ENCODE measurements at places on chromosomes 11 and 22.
A peak's percentile ranks its signal among the peaks of the same experiment; 100 is the strongest.

GRCh38 chr22:24325105-24325757 lies 54.6 kb downstream of the SPECC1L start:
- no peak for DNase-seq

- DNase-seq, result no peak
Observed at GRCh38 chr22:25448435-25449051, 115.9 kb upstream of the GRK3 start.

GRCh38 chr11:114280696-114281095 lies 15.5 kb upstream of the NNMT start:
- no peak for DNase-seq

DNA sequence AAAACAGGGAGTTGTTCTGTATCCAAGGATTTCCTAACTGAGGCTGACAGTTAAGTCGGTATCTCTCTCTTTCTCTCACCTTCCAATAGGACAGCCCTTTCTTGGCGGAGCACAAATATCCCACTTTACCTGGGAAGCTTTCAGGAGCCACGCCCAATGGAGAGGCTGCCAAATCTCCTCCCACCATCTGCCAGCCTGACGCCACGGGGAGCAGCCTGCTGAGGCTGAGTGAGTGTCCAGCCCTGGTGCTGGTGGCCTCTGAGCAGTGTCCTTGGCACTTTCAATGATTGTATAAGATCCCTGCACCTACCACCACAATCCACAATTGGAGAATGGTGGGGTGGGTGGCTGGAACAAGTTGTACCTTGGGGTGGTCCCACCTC lies 33.7 kb downstream of the CYB5R2 start:
- no peak for DNase-seq

DNA sequence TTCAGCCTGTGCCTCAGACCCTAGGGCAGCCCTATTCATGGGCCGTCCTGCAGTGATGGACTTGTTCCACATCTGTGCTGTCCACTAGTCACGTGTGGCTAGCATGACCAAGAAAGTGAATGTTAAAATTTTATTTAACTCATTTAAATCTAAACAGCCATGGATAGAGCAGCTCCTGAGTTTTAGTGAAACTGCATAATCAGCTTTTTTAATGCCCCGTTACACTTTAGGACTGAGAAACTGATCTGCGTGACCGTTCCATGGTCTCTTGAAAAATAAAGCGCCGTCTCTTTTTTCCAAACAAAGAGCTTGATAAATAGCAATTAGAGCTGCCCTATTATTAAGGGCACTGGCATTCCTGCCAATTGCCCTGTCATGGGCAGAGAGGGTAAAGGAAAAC lies 76.5 kb upstream of the SNX19 start:
- no peak for DNase-seq

DNA sequence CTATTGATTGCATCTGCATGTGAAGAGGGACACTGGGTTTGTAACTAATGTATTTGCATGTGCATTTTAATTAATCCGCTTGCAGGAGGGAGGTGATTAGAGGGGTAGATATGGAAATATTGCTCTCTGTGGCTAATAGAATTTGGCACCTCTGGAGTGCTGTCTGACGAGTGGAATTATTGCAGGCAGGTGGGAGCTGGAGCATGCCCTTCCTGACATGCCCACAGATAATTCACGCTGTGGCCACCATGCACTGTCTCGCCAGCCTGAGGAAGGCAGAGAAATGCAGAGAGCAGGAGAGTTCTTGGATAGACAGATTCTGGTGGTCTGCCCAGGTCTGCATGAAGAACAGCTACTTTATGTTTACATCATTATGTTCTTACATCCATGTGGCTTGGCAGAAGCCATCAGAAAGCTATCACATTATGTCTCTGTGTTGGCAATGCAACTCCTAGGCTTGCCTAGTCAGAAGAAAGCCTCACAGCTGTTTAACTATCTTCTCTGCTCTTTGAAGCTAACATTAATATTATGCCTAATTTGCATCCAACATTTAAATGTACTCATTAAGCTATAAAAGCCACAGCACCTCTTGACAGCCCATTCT lies 89.4 kb upstream of the DRD2 start:
- no peak for DNase-seq

DNA sequence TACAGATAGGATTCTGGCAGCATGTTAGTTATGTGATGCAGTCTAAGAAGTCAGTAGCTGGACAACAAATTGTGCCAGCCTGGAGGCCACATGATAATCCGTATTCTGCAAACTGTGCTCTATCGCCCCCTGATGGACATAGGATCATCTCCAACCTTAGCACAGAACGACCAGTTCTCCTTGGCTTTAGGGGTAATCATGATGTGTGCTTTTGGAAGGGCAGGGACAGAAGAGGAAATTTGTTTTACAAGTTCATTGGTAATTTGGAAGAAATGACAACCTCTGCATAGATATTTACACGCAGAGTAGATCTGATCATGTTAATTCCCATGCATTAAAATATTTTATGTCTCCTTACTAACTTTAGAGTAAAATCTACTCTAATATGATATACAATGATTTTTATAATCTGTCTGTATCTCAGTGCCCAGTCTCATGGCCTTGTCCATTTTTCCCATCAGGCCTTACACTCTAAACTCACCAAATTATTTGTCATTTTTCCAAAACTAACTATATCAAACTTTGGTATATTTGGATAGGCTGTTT lies 12.1 kb downstream of the OR10D3 start:
- DNase-seq, result peak; percentile 19

DNA sequence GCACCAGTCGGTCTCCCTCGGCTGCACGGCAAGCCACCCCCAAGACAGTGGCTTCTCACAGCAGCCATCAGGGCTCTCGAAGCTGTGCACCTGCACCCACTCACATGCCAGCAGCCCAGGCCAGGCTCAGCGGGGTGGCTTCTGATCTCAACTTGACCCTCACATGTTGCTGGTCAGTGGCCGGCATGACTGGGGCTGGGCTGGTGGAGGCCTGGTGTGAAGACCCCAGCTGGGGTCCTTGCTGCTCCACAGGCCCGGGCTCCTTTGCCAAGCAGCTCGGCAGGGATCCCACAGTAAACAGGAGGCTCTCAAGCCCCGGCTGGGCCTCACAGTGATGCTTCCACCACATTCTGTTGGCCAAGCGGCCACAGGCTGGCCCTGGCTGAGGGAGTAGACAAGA lies 128.2 kb downstream of the BRD1 start:
- DNase-seq, result no peak

DNA sequence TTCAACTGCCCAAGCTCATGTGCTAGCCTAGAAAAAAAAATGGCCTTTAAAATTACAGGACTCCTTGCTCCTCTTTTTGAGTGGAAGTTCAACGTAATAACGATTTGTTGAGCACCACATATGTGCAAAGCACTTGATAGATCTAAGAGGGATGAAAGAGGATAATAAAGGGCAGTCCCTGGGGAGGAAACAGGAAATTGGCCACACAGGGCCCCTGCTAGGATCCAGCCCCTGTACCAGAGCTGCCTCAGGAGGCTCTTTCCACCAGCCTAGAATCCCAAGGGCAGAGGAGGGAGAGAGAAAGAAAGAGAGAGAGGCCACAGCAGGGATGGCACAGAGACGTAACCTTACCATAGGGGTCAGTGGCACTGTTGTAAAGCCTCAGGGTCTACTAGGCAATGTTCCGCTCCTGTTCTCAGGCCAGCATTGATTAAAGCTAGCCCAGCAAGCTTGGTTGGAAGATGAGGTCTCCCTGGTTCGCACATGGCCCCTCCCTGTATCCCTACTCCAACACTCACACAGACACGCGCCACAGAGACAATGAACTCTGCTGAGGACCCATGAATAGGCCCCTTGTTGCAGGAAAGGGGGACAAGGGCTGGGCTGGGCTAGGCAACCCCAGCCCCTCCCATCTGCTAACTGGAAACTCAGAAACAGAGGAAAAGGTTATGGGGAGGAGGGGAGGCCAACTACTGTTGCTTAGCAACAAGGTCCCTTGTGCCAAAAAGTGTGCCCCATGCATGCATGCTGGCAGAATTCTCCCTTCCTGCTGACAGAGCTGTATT lies at the start of gene TMPRSS5:
TMPRSS5 (minus strand) TSS at position 438 of the 785 bp plus-strand sequence; CDS start at position 354, 84 bp downstream.
- DNase-seq, result no peak

GRCh38 chr11:20966489-20966888 lies 297.1 kb downstream of the NELL1 start:
- no peak for DNase-seq

GRCh38 chr11:131486100-131486499 lies 115.7 kb downstream of the NTM start:
- no peak for DNase-seq

DNA sequence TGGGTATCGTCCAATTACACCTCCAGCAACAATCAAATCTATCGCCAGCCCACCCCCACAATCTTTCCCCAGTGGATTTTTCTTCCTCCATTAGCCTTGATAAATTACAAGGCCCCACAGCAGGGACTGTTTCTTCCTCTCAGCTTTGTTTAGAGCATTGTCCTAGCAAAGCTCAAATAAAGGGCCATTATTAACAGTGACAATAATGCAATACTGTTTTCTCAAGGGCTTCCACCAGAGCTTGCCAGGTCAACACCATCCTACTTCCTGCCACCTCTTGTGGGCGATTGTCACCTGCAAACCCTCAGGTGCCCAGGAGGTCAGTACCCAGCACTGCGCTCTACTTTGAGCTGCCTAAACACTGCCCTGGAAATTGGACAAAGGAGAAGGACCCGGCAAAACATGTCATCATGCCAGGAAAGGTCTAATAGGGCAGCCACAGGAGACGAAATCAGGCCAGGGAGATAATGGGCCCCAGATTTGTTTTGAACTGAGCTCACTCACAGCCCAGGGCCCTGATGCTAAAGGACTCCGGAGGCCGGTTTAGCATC lies 95.2 kb downstream of the ABTB2 start:
- DNase-seq, result no peak

DNA sequence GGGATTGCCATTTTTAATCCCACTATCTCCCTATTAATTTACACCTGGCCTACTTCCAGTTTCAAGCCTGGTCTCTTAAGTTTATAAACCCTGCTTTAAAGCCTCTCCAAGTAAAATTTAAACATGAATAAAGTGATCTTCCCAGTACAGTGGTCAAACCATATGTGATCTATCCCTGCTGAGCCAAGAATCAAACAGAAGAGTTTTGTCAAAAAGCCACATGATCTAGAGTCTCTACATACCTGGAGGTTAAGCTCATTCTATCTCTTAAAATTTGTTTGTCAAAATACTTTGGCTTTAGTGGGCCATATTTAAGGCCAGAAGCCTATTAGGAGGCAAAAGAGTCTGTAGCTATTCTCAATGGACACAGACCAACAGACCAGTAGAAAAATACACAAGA lies 42.9 kb upstream of the DDI1 start:
- DNase-seq, result no peak

DNA sequence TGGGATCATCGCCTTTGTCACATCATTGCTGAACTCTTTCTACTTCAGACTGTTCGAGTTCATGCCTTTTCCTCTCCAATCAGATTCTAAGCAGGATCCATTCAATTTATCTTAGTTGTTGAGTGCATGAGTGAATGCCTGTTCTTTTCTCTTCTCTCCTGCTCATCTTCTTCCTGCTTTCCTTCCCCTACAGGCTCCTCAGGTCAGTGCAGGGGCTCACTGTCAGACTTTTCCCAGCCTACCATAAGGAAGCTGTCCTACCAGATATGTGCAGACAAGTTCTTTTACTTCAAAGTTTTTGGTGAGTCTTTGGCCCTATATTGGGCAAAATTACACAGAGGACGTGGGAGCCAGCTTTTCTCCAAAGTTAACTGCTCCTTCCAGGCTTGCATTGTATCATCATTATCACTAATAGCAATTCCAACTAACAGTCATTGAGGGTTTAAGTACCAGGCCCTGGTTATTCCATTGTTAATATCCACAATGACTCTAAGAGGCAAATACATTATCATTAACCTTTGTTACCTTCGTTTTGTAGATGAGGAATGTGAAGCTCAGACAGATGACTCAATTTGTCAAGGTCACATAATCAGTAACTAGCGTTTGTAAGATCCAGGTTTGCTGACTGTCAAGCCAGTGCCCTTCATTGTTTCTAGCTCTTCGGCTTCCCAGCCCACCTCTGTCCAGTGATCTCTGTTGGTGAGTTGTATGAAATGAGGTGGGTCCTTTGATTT lies 30.4 kb downstream of the OR6Q1 start:
- DNase-seq, result no peak

DNA sequence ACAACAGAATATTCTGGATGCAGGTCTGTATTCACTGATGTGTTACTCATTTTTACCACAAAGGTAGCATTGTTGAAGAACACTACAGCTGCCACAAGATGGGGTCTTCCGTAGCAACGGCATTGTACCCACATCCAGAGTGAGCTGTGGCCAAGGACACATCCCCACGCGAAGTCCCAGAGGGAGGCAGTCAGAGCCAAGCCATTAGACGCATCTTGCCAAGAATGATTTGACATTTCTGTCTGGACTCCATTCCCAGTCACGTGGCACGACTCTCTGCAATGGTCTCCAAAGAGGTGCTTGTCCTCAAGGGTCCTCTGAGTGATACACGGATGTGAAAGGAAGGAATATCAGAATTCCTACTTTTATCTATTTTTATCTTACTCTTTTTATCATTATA lies 15.5 kb downstream of the OPCML start:
- no peak for DNase-seq

- no peak for DNase-seq
Observed at GRCh38 chr11:45151362-45151982, 5.0 kb downstream of the PRDM11 start.

GRCh38 chr22:20244691-20245576 lies 23.2 kb downstream of the RTN4R start:
- no peak for DNase-seq

- DNase-seq, result no peak
Observed at GRCh38 chr22:39685336-39686177, 115.0 kb downstream of the CACNA1I start.

- DNase-seq, result no peak
Observed at GRCh38 chr11:2470495-2470894, 25.7 kb downstream of the KCNQ1 start.

DNA sequence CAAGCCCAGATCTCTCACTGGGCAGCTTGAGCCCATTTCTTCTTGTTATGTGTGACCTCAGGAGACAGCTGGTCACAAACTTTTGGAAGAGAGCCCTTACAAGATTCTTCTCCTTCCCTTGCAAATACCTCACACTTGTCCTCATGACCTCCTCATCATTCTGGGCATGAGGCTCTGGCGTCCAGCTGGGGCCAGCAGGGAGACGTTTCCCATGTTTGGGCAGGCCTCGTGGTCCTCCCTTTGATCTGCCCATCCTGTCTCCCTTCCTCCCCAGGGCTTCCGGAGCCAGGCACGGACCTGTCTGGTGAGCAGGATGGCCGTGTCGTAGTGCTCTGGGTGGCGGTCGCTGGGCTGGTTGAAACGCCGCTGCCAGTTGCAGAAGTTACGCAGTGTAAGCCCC lies 9.7 kb downstream of the ADAMTS8 start:
- no peak for DNase-seq

Measured in stimulated activated CD4-positive, alpha-beta T cell treated with anti-CD3 and anti-CD28 coated beads, Interleukin-12 subunit alpha, Interleukin-12 subunit beta, amount 100 ng/mL, for 4 hours (primary cell).